ENCODE measurements at places on chromosomes 6 and 20.

- no peak for DNase-seq
Observed at GRCh38 chr20:35661053-35661452, 3.6 kb downstream of the CPNE1 start.

DNA sequence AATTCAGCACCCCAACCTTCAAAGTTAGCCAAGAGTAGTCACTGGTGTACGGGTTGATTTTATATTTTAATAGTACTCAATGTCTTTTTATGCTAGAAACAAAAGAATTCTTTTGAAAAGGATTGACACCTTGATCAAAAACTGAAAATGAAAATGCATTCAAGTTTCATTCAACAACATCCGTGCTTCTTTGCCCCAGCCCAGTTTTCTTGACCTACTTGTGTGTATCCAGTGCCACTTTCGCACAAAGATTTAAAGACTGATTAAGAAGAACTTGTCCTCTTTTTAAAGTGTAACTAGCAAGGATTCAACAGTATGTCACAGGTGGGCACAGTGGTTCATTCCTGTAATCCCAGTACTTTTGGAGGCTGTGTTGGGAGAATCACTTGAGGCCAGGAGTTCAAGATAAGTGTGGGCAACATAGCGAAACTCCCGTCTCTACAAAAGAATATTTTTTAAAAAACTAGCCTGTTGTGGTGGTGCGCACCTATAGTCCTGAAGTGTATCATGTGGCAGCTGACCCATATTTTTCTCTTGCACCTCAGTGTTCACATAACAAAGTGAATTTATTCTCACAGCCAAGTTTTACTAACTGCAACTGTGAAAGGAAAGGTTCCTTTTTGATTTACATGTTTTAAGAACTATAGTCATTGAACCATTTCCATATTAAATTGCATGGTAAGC is 22.7 kb upstream of the CD2AP start:
- DNase-seq, result no peak

GRCh38 chr20:50301165-50301564 is 110.5 kb downstream of the CEBPB start:
- no peak for DNase-seq

- DNase-seq, result no peak
Observed at GRCh38 chr6:54244430-54244829, 63.8 kb upstream of the TINAG start.

- no peak for DNase-seq
Observed at GRCh38 chr6:16854986-16855385, 93.7 kb upstream of the ATXN1 start.

DNA sequence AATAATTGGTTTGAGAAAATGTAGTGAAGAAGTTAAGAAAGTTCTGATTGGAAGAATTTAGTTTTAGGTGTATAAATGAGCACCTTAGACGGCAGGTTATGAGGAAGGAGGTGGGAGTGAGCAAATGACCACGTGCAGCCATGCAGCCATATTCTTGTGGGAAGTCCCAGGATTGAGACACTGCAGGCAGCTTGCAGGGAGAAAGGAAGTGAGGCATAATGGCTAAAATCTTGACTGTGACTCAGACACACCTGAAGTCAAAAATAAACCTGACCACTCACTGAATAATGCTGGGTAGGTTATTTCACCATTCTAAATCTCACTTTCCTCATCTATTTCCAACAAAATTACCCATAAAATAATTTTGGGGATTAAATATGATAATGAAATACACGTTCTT is 16.6 kb downstream of the DSE start:
- DNase-seq, result peak; percentile 6

- no peak for DNase-seq
Observed at GRCh38 chr6:96649926-96650325, 87.0 kb downstream of the FHL5 start.

DNA sequence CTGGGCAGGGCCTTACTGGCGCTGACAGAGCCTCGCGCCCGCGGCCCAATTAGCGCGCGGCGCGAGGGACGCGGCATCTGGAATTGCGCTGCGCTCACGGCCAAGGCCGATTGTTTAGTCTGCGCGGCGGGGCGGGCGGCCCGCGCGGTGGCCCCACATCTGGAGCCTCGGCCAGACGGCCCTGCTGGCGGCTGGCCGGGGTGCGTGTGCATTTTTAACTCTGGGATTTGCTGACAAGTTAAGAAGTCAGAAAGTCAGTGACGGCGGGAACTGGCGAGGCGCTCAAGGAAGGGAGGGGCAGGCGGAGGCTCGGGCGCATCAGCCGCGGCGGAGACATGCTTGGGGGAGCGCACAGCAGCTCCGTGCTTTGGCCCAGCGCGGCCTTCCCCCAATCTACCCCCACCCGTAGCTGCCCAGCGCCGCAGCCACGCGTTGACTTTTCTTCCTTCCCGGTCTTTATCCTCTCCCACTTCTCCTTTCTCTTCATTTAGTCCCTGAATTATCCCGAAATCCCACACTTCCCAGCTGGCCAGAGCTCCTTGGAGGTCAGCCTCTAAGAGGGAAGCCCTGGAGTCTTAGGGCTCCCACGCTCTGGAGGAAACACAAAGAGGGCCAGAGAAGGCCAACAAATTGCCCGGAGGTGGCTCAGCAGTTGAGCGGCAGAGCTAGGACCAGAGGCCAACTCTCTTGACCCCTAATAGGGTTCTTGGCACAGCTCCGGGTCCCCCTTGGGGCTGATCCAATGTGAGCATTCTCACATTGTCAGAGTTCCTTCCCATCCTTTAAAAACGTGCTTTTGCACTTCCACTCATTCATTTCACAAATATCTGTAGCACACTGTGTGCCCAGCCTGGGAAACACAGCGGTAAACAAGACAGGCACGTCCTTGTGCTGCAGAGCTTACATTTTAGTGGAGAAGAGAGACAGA is 40.8 kb upstream of the FOXP4 start:
- DNase-seq, result no peak

DNA sequence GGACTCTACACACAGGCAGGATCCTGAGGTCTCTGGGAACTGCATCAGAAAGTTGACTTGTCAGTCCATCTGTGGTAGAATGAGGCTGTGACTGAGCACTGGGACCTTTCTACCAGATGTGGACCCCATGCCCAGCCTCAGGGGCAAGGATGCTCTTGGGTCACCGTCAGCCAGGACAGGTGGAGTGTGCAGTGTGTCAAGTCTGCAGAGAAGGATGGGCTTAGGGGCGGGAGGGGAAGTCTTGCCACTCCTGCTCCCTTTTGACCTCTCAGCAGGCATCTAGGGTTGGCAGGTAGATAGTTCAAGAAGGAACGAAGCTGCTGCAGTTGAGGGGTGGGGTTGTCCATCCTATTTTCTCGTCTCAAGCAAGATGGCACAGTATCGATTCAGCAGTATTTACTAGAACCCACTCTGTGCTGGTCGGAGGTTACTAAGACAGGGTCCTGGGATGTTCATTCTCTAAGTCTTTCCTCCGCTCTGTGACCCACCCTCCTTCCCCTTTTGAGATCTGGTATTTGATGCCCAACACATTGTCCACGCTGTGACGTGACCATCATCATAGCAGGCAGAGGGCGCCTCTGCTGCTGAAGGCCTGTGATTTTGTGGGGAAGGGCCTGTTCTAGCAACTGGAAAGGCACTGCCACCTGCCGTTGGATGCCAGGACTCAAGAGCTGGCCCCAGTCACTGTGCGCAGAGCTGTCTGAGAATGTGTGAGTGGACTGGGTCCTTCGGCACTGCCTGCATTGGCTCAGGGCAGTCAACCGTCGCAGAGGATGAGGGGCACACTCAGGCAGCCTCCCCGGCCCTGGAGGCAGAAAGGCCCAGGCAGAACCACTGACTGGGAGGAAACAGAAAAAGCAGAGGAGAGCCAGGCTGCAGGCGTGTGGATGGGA is 23.2 kb downstream of the RBCK1 start:
- peak; percentile 50 for DNase-seq

- DNase-seq, result peak; percentile 12
Observed at GRCh38 chr6:17086469-17086868, 15.4 kb upstream of the STMND1 start.

DNA sequence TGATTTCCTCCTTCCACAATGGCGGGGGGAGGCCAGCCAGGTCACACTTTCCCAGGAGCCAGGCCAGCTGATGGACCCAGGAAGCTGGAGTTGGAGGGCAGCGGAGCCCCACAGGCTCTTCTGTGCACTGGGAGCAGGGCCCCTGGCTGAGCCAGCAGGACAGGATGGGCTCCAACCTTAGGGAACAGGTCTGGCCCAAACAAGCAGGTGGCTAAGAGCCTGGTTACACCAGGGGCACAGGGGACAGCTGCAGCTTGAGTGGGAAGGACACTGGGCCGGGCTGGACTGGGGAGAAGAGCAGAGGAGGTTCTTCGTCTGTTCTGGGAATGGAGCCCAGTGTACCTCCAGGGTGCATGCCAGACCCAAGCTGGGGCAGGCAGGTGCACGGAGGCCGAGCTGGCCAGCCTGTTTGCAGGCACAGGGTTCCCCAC is 102.3 kb downstream of the DLL1 start:
- DNase-seq, result no peak

GRCh38 chr6:139530561-139530960 is 156.1 kb upstream of the CITED2 start:
- DNase-seq, result no peak

DNA sequence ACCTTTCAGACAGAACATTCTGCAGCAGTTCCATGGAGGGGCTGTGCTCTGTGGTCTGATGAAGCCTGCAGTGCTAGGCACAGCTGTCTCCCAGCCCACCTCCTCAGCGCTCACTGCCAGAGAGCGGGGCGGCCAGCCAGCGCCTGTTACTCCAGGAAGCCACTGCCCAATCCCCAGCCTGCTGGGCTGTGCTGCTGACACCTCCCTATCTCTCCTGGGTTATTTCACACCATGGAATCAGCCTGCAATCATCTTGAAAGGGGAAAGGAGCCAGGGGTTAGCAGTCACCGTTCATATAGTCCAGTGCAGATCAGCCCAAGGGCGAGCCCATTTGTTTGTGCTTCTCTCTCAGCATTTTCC is 46.3 kb upstream of the NHSL1 start:
- DNase-seq, result no peak

DNA sequence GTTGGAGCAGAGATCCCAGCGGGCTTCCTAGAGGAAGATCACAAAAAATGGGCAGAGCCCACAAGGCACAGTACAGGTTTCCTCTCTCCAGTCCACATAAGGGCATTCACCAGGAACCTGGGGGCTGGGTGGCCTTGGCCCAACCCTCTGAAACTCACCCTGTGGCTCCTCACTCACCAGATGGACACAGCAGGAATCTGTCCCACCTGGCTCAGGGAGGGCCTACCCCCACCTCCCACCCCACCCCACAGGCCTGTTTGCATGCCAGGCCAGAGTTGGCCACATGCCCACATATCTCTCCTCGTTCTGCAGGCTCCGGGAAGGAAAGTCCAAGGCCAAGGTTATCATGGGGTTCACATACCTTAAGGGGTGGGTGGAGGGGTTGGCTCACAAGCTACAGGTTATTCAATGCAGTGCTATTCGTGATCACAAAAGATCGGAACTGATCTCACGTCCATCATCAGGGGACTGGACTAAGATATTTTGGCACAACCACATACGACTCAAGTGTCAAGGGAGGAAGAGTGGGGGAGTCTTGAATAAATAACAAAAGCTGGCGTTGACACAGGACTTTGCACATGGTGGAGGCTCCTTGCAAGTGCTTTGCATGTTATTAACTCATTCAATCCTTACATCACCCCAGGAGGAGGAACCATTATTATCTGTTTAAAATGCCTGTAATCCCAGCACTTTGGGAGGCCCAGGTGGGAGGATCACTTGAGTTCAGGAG is 13.0 kb downstream of the RIPOR3 start:
- no peak for DNase-seq

DNA sequence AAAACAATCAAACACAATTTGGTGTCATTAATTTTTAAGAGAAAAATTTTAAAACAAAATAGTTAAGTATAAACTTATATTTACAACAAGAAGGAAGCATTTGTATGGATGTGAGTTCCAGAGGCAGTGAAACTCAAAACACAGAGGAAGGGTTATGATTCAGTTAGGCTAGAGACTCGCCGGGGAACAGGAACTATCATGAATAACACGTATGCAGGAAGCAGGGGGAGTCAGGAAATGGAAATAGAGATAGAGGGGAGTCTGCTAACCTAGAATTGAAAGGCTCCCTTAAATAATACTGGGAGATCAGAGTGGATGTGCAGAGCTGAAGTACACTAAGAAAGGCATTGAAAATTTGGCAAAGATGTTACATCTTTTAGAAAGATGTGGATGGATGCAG is 14.2 kb upstream of the HLA-DRB1 start:
- DNase-seq, result no peak

- DNase-seq, result no peak
Observed at GRCh38 chr6:154197196-154197860, 158.3 kb downstream of the OPRM1 start.

DNA sequence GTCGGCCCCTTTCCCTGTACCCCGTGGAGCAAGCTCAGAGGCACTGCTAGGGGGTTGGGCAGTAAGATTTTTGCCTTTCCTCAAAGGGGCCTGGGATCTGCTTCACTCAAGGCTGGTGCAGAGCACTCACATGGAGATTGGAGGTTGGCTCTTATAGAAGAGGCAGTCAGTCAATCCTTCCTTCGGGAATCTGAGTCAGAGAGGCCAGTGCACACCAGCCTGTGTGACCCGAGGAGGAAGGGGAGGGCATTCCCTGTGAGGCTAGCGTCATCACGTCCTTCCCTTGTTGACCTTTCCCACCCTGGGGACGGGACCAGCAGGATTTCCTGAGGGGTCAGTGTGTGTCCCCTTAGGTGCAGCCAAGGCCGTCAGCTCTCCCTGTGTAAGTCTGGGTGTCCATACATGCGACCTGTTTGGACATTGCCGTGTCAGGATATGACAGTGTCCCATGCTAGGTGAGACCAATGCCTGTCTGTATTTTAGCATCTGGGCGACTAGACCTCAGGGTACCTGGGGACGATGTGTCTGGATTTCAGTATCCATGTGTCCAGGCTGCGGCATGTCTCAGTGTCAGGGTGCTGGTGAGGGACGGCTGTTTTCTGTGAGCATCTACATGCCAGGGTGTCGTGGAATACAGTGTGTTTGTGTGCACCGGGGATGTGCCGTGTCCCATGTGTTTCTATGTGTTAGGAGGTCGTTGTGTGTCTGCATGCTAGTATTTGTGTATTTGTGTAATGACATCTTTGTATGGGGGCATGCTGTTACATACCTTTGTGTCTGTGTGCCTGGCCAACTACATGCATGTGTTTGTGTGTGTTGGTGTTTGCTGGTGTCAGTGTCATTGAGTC is 2.8 kb upstream of the ZNF512B start:
- DNase-seq, result no peak

DNA sequence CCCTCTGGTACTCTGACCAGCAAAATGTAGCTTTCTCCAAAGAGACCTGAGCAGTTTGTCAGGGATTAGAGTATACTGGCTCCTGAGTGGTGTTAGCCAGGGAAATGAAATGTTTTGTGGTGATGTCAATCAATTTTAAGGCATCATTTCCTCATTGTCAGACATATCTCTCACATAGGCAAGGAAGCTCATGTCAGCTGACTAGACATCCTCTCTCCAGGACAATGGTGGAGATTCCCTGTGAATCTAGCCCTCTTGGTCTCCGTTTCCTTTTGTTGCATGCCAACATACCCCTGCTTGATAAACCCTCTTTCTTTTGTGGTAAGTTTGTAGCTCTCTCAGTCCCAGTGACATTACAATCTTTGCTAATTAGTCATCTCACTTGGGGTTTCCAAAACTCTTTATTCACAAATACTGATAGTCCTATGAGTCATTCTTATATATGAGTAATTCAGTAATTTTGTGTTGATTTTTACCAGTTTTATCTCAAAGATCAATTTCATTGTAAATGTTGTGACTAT is 135.6 kb upstream of the PTPRK start:
- DNase-seq, result no peak
